ENCODE measurements at places on chromosomes 2 and 18. TPM values are rescaled to one million over a fixed set of nuclear protein-coding genes. Genes with fewer than 3 reads are reported as not detected.

GRCh38 chr18:79657342-79657996 is 22.1 kb upstream of the CTDP1 start:
- DNase-seq = no peak

DNA sequence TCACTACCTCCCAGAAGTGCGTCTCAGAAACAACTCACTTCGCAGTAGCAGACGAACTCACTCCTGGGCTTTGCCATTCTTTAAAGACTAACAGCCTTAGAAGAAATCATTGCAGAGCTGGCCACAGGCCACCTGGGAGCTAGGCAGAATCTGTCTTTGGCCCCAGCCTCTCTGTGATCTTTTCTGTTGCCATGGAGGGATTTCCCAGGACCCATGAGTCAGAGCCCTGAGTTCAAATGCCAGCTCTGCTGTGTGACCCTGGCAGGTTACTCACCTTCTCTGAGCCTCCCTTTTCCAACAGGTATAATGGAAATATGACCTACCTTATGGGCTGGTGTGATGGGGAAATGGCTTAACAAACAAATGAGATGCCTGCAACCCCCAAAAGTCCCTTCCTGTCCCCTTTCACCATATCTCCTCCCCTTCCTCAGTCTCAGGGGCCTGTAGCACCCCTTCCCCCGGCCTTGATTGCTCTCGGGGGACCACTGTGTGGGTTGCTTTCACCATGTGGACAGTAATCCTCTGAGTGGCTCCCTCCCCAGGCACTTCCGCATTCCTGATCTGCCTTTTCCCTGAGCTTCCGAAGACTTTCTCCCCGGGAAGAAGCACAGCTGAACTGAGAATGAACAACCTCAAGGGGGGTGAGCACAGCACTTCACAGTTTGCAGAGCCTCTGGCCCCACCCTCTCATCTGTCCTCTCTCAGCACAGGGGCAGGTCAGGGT is 34.0 kb upstream of the SLC66A3 start:
- no peak for DNase-seq

GRCh38 chr2:17877811-17878280 is 621 bp upstream of the KCNS3 start:
- DNase-seq = no peak

The HTR2B gene
- total RNA-seq = 1.2 TPM

The GALR1 gene
- total RNA-seq = 3.6 TPM

The STAT4 gene
- total RNA-seq = 3.9 TPM

The GPR45 gene
- total RNA-seq = not detected

Data from umbilical cord (tissue), 2 donors.